ENCODE measurements at places on chromosomes 2 and 18.

DNA sequence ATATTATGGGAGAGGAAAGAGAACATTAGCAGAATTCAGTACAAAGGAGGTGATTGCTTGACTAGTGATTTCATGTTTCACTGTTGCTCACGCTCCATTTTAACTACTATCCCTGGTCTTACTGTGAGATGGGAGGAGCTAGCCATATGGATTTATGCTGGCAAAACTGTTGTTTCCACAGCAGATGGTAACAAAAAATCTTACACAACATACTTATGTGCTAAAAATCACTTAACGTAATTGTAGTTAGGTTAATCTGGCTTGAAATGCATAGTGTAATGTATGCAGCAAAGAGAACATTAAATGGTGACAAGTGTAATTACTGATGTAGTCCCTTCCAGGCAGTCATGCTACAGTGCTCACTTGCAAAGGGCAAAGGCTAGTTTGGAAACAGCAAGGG is 155.6 kb upstream of the LYPD1 start:
- no peak for DNase-seq

DNA sequence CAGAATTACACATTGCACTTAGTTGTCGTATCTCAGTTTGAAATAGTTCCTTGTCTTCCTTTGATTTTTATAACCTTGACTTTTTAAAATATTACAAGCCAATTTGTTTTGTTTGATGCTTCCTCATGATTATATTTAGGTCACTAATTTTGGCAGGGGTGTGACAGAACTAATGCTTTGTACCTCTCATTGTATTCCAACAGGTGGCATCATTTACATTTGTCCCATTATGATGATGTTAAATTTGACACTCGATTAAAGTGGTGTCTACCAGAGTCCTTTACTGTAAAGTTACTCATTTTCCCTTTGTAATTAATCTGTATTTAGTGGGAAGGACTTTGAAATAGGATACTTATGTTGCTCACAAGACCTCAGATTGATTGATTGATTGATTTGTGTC is 21.5 kb upstream of the MFSD2B start:
- no peak for DNase-seq

DNA sequence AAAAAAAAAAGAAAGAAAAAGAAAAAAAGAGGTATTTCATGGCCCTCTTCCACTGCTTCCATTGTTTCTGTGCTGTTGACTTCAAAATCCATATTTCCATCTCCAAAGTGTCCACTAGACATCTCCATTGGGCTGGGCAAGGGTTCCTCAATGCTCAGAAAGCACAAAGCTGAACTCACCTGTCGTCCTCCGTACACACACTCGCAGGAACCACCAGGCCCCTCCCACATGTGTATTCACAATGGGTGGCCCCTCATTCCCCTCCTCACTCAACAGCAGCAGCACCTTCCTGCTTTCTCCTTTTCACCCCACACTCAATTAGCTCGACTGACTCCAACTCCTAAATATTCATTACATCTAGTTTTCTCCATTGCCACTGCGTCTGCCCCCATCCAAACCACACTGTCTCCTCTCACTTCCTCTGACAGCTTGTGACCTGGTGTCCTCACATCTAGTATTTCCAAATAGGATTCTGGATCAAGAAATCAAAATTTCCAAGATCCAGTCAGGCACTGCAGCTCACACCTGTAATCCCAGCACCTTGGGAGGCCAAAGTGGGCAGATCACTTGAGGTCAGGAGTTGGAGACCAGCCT is 25.2 kb downstream of the OSBPL1A start:
- DNase-seq = no peak

DNA sequence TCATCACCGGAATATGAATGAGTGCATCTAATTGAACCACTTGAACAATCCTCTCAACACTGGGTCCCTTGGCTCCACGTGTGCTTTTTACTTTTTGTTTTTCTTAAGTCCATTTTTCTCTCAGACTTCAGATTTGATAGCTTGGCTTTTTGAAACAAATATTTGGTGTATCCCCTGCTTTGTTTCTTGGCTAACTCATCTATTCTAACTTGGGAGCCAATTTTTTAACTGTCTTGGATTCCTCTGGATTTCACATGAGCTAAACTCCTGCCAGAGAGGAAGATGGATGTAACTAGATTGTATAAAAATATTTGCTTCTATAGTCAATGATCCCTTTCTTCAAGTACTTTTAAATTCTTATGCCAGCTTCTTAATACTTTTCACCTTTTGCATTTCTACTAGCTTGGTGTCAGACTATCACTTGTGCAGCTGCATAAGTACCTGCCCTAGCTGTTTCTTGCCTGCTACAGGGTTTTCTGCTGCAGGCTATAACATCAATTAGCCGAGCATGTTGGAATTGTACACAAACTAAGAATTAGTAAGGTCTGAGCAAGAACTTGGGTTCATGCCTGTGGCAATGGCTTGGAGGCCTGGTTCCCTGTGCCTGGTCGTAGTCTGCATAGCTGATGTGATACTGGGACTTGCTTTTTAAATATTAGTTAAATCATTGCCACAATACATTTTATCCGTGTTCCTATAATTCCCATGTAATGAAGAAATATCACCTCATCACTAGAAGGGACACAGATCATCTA is 281.5 kb downstream of the EN1 start:
- no peak for DNase-seq

DNA sequence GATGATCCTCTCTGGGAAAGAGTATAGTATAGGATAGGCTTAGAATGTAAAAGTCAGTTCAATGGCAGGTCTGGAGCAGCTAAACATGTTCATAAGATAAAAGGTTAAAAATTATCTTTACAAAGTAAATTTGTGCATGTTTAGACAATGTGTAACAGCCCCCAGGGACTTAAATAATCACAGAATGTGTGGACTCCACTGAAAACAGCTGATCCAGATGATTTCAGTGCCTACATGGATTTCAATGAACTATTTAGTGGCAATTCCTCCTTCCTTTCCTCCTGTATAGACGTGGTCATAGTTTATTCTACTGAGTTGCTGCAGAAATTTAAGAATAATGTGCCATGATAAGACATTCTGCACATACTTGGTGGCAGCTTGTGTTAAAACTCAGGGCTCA is 42.9 kb downstream of the ARHGEF33 start:
- DNase-seq = no peak

GRCh38 chr2:157825885-157826284 is 50.2 kb downstream of the ACVR1 start:
- DNase-seq = no peak

GRCh38 chr18:9578306-9578705 is 36.1 kb downstream of the PPP4R1 start:
- DNase-seq = no peak

- DNase-seq = no peak
Measured at GRCh38 chr18:36499938-36500337, 202.4 kb downstream of the FHOD3 start.

DNA sequence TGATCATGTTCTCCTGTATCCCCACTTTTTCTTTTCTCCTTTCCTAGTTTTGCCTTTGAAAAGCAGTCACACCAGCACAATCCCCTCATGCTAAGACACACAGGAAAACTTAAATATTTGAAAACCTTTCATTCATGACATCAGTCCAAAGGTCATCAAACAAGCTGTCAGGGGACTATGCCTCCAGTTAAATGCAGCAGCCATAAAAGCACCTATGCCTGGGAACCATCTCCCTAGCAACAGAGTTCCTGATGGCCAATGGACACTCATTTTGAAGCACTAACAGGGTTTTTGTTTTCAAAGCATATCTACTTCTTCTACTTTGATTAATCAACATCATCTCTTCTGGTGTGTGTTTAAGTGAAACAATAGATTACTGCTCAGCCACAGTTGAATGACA is 286.4 kb upstream of the PARD3B start:
- no peak for DNase-seq

- DNase-seq = no peak
Measured at GRCh38 chr2:16604236-16604635, 61.4 kb downstream of the CYRIA start.

DNA sequence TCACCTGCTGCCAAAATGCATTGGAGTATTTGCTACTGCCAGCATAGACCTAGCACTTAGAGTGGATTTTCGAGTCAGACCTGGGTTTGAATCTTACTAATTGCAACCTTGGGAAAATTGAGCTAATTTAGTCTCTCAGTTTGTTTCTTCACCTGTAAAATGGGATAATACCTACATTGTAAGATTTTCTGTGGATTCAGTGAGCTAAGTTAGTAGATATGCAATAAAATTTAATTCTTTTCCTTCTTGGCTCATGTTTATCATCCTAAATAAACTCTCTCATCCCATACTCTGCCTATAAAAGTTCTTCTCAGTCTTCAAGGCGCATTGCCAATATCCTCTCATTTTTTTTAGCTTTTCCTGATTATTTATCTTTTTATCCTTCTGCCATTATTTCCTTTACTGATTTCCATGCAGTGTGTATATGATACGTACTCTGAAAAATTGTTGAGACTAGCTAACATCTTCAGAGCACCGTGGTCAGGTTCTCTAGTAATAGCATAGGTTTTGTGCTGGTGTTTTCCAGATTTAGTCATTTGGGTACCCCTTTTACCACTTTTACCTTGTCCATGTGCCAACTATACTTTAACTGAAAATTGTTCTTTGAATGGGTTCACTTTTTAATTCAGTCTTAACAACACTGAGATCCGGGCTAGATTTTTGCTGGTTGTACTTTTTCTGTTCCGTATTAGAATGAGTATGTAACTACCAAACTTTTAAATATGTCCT is 7.3 kb downstream of the CEP192 start:
- DNase-seq = no peak

DNA sequence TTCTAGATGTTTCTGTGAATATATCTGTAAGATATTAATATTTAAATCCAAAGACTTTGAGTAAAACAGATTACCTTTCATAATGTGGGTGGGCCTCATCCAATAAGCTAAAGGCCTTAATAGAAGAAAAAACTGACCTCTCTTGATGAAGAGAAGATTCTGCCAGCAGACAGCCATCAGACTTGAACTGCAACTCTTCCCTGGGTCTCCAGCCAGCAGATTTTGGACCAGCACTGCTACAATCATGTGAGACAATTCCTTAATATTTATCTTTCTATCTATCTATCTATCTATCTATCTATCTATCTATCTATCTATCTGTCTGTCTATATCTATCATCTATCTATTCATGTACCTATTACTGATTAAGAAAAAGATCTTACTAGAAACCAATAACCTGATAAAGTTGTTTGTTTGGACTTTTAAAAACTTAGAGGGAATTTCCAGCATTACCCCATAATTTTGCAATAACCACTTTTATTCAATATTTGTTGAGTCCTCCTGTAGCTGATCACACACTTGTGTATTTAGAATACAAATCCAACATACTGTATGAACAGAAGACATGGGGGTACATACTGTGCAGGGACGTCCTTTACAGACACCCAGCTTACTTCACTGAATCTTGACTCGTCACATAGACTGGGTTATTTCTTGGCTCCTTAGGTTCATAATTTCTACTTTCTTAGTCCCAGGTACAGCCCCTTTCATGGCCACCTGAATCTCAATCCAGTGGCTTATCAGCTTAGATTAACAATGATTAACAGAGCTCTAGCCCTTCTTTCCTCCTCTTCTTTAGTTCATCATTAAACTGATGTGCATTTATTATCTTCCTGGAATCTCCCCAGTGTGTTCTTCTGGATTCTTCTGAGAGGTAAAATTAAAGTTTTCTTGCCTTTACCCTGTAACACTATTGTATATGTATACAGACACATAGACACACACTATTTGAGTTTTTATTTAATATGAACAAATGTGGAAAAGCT is 27.2 kb upstream of the STAT4 start:
- no peak for DNase-seq

- DNase-seq = no peak
Measured at GRCh38 chr18:2657788-2658458, 2.4 kb downstream of the SMCHD1 start.

DNA sequence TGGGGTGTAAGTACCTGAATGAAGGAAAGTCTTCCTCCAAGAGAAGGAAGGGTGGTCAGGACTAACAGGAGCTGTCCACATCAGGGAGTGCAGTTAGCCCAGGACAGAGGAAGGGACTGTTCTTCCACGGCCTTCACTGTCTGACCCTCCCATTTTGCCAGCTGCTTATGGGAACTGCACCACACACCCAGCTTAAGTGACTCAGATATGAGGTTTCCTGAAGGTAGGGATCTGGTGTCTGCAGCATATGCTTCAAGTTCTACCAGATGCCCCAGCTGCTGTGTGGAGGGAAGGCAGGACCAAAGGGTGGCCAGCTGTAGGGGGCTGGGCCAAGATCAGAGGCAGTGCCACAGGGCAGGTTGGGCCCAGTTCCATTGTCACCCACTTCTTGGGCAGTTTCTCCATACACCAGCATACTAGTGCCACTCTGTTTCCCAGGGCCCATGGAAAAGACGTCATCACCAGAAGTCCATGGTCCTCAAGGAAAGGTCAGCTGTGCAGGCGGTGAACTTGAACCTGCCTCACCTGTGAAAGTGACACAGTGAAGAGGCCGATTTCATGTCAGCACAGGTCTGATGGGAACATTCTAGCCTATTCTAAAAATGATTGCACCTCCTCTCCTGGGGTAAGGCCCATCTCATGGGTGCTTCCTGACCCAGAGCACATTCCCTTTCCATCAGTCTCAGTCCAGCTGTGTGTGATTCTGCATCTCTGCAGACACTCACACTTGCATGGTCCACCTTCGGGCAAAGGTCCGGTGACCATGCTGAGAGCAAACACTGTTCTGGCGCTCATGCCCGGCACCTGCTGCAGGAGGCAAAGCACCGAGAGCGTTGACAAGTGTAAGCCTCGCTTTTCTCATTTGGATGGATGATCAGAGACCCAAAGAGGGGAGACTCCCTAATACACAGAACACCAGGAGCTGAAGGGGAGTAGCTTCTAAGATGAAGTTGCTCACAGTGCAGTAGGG is 68.0 kb downstream of the ACAA2 start:
- no peak for DNase-seq

GRCh38 chr2:102366406-102367112 is 11.0 kb downstream of the IL18R1 start:
- no peak for DNase-seq

DNA sequence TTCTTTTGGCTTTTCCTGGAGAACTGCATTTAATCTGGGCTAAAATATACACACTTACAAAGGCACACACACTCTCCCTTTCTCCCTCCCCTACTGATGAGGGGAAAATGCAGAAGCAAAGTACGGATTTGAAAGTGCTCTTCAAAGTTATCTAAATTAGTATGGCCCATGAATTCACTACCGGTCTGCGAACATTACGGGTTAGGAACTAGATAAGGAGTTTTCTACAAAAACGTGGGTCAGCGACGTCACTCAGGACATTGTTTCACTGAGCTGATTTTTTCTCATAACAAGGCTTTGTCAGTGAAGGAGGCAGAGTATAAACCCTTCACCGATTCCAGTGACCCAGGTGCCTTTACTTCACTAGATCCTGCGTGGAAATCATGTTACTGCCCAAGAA is 47.3 kb downstream of the COA5 start:
- DNase-seq = no peak

DNA sequence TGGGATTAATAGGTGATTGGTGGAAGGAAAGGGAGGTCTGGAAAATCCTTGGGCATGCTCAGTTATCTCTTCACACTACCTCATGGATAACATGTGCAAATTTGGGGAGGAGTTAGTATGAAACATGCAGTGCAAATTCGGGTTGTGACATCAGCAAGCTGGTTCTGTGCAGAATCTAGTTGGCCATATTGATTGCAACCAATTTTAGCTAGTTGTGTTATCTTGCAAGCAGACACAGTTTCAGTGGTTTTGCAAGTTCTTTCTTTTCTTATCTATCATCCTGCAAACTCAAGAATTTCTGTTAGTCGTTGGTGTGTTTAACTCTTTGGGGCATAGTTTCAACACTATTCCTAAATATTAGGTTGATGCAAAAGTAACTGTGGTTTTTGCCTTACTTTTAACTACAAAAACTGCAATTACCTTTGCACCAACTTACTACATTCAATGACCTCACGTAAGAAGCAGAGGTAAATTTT is 135.4 kb downstream of the PTH2R start:
- DNase-seq = peak; percentile 64

Measured in CMK (cell line).